Activated CD4-positive, alpha-beta T cell treated with anti-CD3 and anti-CD28 coated beads for 48 hours (primary cell): ENCODE measurements at places on chromosomes 6 and 20.

- peak; percentile 96 for DNase-seq
Observed at GRCh38 chr6:32894085-32895005, 40.4 kb downstream of the PSMB9 start.

DNA sequence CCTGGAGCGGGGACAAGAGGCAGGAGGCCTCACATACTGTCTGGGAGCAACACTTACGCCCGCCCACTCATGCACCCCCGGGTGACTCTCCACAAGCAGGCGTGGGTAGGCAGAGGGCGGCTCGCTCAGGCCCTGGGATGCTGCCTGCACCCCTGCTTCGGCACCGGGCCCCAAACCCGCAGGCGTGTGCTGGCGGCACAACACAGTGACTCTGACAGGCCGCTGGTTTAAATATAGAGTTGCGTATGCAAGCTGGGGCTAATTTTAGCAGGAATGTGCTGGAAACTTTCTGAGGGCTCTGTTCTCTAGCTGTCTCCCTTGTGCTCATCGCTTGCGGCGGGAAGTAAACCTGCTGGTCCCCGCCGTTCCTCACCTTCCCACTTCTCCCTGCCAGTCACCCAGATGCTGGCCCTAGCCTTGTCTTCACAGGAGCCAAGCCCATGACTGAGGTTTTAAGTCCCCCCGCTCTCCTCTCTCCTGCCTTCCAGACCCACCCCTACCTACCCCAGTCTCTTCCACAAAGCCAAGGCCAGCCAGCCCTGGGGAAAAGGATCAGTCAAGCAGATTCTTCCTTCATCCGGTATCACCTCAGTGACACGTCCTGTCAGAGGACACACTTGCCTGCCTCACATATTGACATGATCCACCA lies 94.5 kb upstream of the FOXP4 start:
- no peak for DNase-seq

DNA sequence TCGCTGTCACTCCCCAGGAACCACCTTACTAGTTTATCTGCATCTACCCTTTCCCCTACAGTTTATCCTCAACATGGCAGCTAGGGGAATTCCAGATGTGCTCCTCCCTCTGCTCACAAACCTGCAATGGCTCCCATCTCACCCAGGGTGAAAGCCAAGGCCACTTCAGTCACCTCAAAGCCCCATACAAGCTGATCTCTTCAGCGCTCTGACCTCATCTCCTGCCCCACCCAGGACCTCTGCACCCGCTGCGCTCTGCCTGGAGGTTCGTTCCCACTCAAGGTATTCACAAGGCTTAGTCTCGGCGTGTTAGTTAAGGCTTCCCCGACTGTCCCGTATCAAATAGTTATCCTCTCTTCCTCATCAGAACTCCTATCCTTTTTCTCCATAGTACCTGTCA lies 28.6 kb upstream of the SPDEF start:
- no peak for DNase-seq

DNA sequence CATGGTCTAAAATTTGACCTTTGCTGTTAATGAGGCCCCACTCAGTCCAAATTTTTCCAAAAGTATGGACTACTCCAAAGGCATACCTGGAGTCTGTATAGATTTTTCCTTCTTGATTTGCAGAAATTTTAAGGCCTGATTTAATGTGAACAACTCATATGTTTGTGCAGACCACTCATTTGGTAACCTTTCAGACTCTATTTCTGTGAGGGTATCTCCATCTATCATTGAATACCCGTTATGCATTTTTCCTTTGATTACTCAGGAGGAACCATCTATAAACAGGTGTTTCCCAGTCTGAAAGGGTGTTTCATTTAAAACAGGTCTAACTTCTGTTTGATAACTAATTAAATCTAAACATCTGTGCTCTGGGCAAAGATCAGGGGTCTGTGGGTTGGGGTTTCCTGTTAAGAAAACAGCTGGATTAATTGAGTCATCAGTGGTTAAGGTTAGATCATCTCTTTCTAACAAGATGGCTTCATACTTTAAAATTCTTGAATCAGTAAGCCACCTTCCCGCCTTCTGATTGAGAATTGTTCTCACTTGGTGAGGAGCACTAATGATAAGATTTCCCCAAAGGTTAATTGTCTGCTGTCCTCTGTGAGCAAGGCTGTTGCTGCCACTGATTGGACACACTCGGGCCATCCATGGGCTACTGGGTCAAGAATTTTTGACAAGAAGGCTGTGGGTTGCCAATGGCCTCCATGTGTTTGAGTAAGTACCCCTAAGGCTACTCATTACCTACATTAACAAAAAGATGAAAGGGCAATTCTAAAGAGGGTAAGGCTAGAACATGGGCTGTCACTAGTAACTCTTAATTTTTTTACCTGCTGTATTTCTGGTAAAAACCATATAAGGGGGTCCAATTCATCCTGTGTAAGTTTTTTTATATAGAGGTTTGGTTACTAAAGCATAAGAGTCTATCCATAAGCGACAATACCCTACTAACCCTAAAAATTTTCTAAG lies 24.1 kb downstream of the HLA-B start:
- DNase-seq, result peak; percentile 36

DNA sequence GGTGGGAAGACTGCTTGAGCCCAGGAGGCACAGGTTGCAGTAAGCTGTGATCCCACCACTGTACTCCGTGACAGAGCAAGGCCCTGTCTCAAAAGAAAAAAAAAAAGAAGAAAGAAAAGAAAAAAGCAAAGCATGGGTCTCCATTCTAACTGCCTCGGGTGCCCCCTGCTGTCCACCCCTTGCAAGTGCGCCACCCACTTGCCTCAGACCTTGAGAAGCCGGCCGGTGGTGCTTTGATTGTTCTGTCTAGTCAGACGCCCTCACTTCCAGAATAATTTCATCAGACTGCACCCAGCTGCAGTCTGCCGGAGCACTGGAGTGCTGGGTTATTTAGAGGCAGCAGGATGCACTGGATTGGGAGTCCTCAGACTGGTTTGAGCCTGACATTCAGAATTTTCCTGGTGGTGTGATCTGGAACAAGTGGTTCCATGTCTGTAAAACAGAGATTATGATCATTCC lies 17.6 kb upstream of the TM9SF4 start:
- DNase-seq, result peak; percentile 89

DNA sequence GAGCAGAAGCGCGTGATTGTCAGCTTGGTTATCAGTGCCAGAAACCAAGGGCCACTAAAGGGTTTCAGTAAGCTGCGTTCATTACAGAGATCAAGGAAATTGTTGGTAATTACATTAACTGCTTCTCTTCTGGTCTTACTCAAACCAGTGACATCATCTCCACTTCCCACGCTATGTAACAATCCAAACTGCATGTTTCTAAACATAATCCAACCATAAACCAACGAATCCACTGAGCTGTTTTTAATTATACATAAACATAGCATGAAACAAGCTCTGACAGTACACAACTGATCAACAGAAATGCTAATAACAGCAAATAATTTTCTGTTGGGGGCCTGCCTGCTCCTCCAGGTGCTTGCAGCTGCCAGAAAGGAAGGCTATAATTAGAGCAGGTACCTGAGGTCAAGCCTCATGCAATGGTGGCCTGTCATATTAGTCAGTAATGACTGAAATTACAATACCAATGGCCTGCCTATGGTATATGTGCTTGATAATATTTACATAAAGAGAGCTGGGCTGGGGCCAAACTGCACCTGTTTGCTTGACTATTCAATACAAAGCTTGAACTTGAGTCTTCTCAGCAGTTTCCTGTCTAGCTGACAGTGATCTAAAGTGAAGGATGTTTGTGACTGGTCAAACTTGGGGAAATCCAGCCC lies 40.1 kb downstream of the ILRUN start:
- DNase-seq, result peak; percentile 28

DNA sequence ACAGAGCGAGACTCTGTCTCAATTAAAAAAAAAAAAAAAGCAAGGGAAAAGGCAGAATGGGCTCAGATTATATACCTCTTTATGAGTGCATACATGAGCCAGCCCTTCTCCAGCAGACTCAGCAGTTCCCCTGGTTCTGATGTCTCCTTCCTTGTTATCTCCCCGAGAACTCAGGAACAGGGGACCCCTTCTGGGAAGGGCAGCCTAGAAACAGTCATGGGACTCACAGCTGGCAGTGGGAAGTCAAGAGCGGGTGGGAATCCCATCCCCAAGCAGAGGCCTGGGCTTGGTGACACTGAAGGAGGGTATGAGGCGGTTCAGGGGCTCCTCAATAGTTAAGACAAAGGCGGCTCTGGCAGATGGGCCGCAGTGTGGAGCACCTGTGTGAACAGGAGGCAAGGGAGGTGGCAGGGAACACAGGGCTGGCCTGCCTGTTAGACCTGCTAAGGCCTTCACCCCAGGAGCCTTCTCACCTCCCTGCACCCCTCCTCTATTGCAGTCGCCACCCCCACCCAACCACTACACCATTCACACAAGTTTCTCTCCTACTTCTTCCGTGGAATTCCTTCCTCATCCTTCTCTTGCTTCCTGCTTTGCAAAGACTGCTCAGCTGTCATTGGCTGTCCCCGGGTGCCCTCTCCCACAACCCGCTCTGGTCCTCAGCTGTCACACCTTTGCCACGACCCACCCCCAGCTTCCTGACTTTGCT lies 29.7 kb upstream of the MDFI start:
- DNase-seq, result no peak

DNA sequence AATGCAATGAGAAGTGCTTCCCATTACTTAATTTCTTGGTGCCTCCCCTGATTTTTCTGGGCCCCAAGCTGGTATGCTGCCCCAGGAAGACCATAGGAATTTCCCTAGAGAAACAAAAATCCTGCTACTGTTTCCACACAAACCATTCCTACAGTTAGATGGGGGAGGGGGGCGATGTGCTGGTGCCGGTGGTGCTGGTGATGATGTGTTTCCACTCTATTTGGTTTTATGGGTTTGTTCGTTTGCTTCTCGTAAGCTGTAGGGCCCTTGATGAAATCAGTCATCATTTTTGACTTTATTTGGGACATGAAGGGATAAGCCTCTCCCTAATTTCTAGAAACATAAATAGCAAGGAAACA lies 105.1 kb downstream of the MKKS start:
- DNase-seq, result no peak

- no peak for DNase-seq
Observed at GRCh38 chr6:38935051-38935450, 113.5 kb upstream of the GLP1R start.

DNA sequence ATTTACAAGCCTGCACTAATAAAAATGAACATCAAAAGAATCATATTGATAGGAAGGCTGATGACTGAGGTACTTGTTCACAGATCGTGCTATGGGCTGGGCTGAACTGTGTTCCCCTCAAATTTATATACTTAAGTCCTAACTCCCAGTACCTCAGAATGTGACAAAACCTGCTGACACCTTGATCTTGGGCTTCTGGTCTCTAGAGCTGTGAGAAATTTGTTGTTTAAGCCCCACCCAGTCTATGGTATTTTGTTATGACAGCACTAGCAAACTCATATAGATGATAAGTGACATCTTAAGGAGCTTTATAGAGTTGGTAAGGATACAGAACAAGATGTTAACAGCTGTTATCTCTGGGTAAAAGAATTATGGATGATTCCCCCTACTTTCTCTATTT lies 13.8 kb downstream of the UBE2V1 start:
- no peak for DNase-seq

DNA sequence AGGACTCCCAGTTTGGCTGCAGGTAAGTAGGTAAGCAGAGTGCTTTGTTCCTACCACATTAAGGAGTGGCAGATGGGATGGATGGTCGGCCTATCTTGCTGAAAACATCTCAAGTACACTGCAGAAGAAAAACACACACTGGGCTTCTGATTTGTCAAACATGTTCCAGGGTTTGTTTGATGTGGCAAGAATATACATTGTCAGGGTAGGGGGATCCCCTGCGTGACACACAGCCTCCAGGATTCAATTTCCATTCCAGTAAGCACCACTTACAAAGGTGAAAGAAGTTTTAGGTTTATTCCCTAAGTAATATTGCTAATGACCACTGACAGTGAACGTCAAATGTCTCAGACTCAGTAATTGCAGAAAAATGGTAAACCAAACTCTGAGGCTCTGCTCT lies 26.0 kb upstream of the KIF16B start:
- peak; percentile 36 for DNase-seq

- DNase-seq, result no peak
Observed at GRCh38 chr20:51496964-51497363, 45.6 kb downstream of the NFATC2 start.

GRCh38 chr20:6764619-6765018 lies 2.9 kb upstream of the BMP2 start:
- DNase-seq, result no peak

DNA sequence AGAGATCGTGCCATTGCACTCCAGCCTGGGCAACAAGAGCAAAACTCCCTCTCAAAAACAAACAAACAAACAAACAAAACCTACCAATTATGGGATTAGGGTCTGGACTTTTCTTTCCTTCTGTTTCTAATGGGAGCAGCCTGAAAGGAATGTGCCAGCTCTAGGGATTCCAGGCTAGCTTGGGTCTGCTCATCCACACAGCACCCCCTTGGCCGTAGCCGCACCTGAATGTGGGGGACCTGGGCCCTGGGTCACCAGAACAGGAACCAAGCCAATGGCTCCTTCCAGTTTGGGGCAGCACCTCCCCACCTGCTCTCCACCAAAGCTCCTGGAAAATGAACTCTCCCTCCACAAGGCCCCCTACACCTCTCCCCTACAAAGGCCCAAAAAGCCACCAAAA lies 6.7 kb downstream of the CTSZ start:
- no peak for DNase-seq

- no peak for DNase-seq
Observed at GRCh38 chr6:133682506-133683307, 206.2 kb upstream of the TCF21 start.

DNA sequence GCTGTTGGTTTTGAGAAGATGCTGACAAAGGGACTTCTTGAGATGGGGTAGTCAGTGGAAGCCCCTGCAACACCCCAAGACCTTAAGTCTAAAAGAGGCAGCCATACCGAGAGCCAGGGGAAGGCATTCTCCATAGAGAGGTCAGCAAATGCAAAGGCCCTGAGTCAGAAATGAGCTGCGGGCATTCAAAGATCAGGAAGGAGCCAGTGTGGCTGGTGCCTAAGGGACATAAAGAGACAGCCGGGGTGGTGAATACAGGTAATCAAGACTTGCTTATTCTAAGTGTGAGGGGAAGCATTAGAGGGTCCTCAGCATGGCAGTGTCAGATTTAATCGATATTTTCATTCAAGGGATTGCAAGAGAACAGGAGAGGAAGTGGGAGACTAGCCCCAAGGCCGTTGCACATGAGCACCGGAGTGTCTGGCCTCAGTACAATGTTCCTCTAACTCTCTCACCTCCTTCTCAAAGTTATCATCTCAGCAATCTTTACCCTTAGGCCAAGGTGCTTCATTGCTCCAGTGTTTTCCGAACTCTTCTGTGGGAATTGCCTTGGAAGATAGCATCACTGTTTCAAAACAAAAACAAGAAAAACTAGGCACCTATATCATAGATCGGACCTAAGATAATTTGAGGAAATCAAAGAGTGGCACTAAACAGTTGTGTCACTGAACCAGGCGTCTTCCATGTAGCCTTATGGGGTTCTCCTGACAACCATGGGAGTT lies 173.2 kb downstream of the DOK5 start:
- no peak for DNase-seq

GRCh38 chr6:2850538-2851113 lies 9.0 kb upstream of the SERPINB1 start:
- DNase-seq, result no peak

- DNase-seq, result no peak
Observed at GRCh38 chr6:8000636-8001035, 63.6 kb downstream of the BLOC1S5 start.

- no peak for DNase-seq
Observed at GRCh38 chr6:149334201-149334600, 16.7 kb downstream of the TAB2 start.
